ENCODE measurements at places on chromosomes 2 and 18. TPM values are rescaled to one million over a fixed set of nuclear protein-coding genes. Genes with fewer than 3 reads are reported as not detected.

- DNase-seq: no peak
- H3K27me3 ChIP-seq: no peaks in the 10 kb centered on the region
- H3K4me3 ChIP-seq: no peak overlapping the region
- H3K27ac ChIP-seq: no peak overlapping the region
- H3K4me1 ChIP-seq: no peaks in the 10 kb centered on the region
- H3K36me3 ChIP-seq: no peaks in the 10 kb centered on the region
Measured at GRCh38 chr18:51391731-51392130, 194.2 kb upstream of the MEX3C start.

Gene ABCA12
- total RNA-seq: 17.2 TPM

DNA sequence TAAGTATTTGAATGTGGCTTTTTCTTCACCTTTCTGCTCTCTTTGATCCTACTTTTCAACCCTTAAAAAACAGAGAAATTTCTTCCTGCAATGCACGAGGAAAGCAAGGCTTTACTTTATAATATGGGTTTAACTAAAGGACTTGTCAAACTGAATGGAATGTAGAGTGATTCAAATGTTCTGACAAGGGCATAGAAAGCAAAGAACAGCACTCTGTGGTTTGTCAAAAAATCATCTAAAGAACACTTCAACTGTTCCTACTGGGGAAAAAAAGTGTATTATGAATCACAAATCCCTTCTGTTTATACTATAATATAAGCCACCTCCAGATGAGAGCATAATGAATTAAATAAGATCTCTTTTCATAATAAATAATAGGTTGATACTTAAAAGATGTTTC, 45.0 kb upstream of the RIT2 start:
- H3K4me3 ChIP-seq: no peak overlapping the region
- no peak for DNase-seq
- no peaks in the 10 kb centered on the region for H3K27me3 ChIP-seq
- H3K27ac ChIP-seq: no peak overlapping the region
- no peaks in the 10 kb centered on the region for H3K36me3 ChIP-seq

DNA sequence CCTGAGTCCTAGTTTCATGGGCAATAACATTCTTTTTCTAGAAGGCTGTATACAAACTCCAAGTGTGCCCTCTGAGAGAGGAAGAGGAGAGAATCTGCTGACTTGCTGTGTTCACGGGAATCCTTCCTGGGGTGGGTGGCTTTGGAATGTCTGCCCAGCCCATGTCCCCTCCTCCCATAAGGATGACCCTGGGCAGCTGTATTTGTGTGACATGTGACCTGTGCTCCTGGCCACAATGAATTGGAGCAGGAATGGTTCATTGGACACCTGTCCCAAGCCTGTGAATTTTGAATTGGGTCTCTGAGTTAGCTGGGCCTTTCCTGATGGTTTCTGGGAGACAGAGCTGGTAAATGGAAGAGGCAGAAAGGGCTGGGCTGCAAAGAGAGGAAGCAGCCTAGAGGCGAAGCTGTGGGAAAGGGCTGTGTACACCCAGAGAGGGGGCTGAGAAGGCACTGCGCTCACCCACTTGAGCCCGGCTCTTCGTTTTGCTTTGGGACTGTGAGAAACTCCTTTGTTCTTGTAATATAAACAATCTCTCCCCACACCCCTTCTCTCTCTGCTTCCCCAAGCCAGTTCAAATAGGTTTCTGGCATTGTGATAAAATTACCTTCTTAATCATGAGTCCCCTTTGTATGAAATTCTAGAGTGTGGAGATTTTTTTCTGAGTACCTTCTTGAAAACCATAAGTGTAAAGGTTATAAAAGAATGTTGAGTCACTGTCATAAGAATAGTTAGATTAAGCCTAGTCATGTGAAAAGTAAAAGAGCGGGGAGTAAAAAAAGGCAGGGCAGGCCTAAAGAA, 49.8 kb downstream of the SLC4A5 start:
- H3K27ac ChIP-seq: no peak overlapping the region
- H3K4me3 ChIP-seq: no peak overlapping the region
- no peak for DNase-seq
- H3K36me3 ChIP-seq: no peaks in the 10 kb centered on the region
- H3K27me3 ChIP-seq: no peaks in the 10 kb centered on the region
- no peaks in the 10 kb centered on the region for H3K4me1 ChIP-seq

Gene SLC4A3
- total RNA-seq: 13.5 TPM

GRCh38 chr2:39667104-39667885, 1.6 kb downstream of the TMEM178A start:
- no peak for DNase-seq
- H3K27ac ChIP-seq: no peak overlapping the region
- H3K36me3 ChIP-seq: no peaks in the 10 kb centered on the region
- H3K4me3 ChIP-seq: peak overlapping the region; percentile 59
- H3K27me3 ChIP-seq: no peaks in the 10 kb centered on the region

Gene AFTPH
- total RNA-seq: 33.4 TPM

DNA sequence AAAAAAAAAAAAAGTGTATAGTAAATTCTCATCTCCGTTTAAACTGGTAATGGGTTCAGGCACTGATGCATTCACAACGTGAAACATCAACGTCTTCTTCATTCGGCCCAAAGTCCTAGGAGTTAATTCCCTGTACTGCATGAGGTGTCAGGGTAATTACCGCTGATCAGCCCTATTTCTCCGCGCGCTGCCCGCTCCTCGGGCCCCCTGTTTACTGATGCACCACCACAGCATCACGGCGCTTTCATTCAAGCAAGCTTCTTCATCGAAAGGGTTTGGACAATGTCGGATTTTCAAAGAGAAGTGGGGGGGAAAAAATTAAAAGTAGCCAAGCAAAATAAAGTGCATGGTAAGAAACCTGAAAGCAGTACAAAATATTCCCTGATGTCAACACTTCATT, 352.0 kb upstream of the POU3F3 start:
- no peaks in the 10 kb centered on the region for H3K27me3 ChIP-seq
- no peaks in the 10 kb centered on the region for H3K4me1 ChIP-seq
- DNase-seq: no peak
- no peak overlapping the region for H3K27ac ChIP-seq

DNA sequence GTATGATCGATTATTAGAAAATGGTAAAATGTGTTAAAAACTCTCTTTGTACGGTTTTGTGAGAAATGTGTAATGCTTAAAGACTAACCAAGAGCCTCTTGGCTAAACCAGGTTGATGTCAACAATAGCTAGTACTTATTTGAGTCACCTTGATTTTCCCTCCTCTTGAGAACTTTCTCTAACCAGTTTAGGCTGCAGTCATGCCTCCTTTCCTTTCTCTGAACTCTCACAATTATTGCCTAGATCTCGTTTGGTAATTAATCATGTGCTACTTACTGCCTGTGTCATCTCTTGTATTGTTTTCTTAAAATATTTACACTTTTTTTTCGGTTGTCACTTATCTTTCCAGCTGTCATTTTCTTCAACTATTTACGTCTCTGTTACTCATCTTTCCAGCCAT, 1.1 kb upstream of the EPC2 start:
- H3K27me3 ChIP-seq: no peaks in the 10 kb centered on the region
- H3K27ac ChIP-seq: no peak overlapping the region
- H3K4me1 ChIP-seq: peaks cover 38% of the 10 kb centered on the region
- no peak for DNase-seq
- peak overlapping the region; percentile 81 for H3K4me3 ChIP-seq

DNA sequence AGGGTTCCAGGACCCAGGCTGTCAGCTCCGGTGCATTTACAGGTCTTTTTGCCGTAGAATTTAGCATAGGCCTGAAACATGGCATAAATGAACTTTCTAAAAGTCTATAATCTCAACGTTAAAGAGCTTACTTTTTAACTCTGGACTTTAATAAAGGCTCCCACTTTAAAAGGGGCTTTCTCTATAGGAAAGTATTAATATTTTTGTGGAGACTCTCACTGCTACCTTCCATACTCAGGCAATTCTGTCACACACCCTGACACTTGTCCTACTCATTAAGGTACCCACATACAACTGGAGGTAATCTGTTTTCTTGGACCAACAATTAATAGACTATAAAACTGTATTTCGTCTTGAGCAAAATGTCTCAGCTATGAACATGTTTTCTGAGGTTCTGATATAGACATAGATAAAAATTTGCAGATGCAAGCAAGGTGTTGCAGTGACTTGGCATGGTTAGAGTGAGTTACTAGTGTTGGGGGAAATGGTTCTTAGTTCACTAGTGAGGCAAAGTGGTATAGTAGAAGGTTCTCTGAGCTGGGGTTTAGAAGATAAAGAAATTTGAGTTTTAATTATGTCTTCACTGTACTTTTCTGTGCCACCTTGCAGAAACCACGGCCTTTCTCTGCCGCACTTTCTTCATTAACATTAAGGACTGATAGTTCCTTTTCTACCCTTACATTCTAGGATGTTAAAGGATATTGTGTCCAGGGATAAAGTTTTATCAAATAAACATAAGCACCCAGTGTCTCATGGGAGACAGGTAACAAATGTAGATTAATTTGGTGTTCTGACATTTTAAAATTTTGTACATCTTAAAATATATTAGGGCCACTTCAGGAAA, 10.8 kb upstream of the NR4A2 start:
- no peaks in the 10 kb centered on the region for H3K27me3 ChIP-seq

Gene HTR2B
- 0.49 TPM for total RNA-seq

DNA sequence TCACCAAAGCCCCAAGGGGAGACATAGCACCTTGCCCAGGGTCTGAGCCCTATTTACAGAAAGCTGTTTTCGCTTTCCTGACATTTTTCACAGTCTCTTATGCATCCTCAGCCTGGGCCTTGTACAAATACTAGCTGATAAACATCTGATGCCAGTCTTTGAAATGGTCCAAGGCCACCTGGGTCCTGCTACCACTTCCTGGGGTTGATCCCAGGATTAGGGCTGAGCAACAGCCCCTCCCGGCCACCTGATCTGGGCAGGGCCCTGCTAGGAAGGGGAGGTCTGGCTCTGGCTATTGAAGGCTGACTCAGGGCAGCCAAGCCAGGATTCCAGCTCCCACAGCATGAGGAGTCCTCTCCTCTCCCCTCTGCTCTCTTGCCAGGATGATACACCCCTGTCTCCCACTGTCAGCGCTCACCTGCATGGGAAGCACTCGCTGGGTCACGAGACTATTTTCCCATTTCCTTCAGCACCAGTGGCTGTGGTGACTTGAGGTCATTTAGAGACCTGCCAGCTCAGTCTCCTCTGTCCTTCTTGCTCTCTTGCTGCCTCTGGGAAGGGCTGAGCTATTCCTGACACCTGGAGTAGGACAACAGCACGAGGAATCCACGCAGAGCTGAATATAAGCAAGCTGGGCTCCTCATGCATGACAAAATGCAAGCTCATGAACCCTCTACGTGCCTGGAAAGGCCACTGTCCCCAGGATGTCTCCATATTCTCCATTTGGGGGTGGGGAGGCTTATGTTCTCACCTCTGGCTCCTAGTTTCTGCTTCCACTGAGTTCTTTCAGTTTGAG, 53.0 kb upstream of the LGALSL start:
- DNase-seq: peak; percentile 55
- H3K36me3 ChIP-seq: no peaks in the 10 kb centered on the region
- no peaks in the 10 kb centered on the region for H3K27me3 ChIP-seq
- H3K4me3 ChIP-seq: no peak overlapping the region

Gene AQP12A
- total RNA-seq: not detected

DNA sequence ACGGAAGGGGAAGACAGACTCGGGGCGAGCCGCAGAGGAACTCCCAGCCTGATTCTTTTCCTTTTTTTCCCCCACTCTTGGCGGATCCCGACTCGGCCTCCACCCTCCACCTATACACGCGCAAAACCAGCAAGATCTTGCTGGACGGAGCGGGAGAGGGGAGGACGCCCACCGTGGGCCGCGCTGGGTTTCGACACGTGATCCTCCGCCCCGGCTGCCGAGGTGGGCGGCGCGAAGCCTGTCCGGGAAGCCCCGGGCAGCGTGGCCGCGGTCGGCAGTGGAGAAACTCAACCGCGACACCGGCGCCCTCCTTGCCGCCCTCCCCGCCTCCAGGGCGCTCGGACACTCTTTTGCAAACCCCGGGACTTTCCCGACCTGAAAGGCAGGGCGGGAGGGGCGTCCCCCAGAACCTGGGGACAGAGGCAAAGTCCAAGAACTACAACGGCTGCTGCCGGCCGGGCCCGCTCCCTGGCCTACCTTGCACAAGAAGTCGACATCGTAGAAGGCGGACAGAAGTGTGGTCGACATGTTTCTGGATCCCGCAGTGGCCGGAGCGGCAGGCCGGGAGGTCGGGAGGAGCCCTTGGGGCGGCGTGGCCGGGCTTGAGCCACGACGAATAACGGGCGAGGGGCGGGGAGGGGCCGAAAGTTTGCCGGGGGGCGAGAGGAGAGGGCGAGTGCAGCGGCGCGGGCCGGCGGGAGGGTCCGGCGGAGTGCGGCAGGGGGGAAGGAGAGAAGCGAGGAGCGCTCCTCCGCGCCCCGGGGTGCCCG, 433 bp downstream of the ZFP36L2 start:
- H3K36me3 ChIP-seq: peaks cover 47% of the 10 kb centered on the region
- DNase-seq: peak; percentile 93
- H3K27me3 ChIP-seq: no peaks in the 10 kb centered on the region
- peak overlapping the region; percentile 99 for H3K4me3 ChIP-seq

DNA sequence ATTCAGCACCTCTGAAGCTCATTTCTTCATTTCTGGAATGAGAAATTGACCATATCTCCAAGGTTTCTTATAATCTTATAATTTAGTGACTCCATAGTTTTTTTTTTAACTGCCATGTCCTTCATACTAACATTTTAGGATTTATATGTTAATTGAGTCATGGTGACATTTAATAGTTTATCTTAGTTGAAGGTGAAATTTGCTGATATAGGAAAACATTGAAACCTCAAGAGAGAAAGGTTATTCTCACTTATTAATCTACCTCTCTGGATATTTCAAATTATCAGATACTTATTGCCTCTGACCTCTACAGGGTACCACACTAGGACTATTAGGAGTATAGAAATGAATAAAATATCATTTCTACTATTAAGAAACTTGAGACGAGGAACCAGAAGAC, 499.0 kb downstream of the NUP35 start:
- no peak overlapping the region for H3K4me3 ChIP-seq
- H3K4me1 ChIP-seq: no peaks in the 10 kb centered on the region
- H3K36me3 ChIP-seq: no peaks in the 10 kb centered on the region
- no peak for DNase-seq
- H3K27ac ChIP-seq: no peak overlapping the region

DNA sequence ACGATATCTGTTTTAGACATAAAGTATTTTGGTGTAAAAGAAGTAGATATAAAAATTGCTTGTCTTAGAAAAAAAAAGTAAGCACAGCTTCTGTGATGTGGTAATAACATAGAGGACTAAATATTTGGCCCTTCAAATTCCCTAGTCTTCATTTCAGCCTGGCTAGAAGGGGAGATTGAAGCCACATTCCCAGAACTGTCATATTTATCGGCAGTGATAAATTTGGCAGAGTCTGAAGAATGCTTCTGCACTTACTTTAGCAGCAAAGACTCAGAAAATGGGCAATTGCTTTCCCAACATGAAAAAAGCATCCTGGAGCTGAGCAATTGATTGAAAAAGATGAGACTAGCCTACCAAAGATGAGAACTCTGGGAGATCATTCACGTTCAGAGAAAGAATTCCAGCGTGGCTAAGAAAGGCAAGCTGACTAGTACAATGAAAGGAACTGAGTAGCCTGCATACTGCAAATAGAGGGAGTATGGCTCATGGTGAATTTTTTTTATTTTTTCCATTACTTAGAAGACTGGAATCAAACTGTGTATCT, 278.7 kb upstream of the KLHL29 start:
- no peak overlapping the region for H3K27ac ChIP-seq
- no peak overlapping the region for H3K4me3 ChIP-seq
- H3K27me3 ChIP-seq: no peaks in the 10 kb centered on the region
- H3K4me1 ChIP-seq: no peaks in the 10 kb centered on the region
- DNase-seq: no peak
- no peaks in the 10 kb centered on the region for H3K36me3 ChIP-seq

Data from vagina (tissue), 2 donors.